ENCODE measurements at places on chromosomes 3 and 15. TPM values are rescaled to one million over a fixed set of nuclear protein-coding genes. Genes with fewer than 3 reads are reported as not detected.

DNA sequence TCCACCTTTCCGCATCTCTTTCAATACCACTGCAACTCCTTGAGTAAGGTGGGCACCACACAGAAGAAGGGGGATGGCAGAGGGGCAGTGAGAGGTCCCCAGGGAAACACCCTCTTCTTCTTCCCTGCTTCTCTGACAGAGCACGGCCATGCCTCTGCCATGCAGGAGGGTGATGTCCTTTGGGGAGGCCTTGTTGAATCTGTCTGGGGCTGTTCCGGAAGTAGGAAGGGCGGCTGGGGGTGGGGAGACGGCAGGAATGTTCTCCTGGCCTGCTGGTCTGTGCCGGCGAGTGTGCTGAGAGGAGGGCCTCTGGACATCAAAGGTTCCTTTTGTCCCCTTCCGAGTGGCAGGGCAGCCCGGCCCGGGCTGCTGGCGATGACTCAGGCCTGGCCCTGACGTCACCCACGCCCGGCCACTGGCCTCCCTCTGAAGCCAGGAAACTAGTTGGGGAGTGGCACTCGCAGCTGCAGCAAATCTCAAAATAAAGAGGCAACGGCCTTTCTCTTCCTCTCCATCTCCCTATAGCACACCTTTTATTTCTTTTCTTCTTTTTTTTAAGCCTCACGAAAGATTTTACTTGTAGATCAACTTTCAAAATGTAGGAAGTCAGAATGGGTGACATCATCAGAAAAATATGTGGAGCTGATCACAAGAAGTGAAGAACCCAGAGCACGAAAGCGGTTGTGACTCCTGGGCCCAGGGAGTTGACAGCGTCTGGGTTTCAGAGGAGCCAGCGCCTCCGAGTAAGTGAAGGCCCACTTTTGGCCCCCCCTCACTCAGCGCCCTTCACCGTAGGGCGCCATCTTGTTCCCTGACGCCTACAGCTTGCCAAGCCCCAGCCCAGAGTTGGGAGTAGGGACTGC, at the start of gene ZBTB38:
Gene ZBTB38, plus strand, starts transcription at position 443 of the 863 bp plus-strand sequence. CDS start 73,885 bp downstream, outside the sequence.
- DNase-seq = peak; percentile 88

DNA sequence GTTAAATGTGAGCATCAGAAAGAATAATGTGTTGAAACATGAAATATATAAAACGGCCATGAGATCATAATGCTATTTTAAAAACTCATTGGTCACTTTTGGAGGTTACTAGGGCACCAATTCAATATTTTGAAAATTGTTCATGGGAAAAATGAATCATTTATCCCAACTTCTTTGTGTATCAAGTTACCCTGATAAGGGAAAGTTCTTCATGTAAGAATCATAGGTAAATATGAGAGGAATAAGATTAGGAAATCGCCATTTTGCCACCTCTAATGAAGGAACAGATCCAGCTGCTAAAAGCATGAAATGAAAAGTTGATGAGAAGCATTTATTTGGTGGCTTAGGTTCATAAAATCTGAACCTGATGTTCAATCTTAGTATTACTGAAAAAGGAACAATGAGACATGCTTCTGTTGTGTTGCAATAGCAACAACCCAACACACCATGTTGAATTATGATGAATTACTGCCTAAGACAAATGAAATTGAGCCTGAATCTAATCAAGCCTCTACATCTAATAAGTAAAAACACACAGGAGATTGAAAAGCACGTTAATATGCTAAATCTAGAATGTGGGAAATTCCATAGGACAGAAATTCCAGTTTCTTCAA, 32.5 kb downstream of the ABHD5 start:
- DNase-seq = no peak

DNA sequence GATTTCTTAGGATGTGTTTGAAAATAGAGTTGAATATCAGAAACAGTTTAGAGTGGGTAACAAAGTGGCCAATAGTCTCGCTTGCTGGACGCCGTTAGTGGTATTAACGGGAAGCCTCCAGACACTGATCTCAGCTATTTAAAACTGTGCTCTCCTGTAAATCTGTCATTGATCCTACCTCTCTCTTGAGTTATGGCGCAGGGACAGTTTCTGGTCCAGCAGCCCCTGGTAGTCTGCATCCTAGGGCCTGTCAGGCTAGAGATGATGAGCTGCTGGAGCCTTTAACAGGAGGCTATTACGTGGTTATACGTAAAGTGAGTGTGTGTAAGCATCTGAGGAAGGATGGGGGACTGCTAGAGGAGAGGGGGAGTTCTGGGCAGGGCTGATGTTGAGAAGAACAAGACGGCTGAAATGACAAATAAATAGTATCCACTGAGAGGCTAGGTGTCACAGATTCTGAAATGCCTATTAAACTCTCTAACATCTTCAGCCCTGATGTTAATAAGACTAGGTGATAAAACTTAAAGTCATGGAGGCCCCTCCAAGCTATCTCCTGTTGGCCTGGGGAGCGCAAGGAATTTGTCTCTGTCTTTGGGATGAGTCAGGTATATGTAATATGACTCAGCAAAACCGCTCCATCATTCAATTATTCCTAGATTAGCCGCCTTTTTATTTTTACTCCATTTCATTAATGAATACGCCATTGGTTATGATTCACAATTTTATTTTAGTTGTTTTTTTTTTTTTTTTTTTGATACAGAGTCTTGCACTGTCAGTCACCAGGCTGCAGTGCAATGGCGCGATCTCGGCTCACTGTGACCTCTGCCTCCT, 155.7 kb downstream of the GREM1 start:
- DNase-seq = no peak

DNA sequence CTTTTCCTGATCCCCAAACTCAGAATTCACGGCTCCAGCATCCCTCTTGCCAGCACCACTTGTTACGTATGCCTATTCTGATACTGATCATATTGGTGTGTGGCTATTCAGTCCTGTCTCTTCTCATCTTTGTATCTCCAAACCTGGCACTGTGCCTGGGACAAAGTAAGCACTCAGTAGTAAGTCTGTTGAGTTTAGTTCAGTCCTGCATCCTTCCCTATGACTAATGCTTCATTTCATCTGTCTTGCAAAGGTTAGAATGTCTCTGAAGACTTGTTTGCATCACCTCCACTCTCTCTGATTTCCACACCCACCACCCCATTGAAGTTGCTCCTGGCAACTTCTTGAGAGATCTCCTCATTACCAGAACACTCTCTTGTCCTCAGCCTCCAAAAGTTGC, 80.3 kb downstream of the HMG20A start:
- DNase-seq = no peak

GRCh38 chr3:195956577-195956976, 48.2 kb upstream of the TNK2 start:
- DNase-seq = no peak

DNA sequence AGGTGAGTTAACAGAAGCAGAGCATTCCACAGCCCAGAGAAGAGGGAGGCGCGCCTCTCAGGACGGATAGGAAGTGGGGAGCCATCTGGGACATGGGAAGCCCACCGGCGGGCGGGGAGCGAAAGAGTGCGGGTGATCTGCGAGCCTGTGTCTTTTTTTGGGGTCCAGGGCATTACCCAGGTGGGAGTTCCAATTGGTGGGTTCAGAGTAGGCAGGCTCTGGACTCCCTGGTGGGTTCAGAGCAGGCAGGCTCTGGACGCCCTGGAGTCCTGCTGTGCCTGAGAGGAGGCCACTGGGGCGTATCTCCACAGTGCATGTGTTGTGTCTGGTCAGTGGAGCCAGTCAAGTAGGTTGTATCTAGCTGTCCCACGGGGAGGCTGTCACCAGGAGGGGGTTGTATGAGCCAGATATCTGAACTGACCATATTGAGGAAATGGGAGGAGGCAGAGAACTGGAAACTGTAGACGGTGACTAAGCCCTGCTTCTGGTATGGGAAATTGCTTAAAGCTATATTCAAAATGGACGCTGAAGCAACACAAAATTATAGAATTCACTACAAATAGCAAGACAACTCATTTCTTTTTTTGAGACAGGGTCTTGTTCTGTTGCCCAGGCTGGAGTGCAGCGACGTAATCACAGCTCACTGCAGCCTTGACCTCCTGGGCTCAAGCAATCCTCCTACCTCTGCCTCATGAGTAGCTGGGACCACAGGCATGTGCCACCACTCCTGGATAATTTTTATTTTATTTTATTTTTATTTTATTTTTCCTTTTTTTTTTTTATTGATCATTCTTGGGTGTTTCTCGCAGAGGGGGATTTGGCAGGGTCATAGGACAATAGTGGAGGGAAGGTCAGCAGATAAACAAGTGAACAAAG, 34.5 kb upstream of the CHST2 start:
- DNase-seq = no peak

DNA sequence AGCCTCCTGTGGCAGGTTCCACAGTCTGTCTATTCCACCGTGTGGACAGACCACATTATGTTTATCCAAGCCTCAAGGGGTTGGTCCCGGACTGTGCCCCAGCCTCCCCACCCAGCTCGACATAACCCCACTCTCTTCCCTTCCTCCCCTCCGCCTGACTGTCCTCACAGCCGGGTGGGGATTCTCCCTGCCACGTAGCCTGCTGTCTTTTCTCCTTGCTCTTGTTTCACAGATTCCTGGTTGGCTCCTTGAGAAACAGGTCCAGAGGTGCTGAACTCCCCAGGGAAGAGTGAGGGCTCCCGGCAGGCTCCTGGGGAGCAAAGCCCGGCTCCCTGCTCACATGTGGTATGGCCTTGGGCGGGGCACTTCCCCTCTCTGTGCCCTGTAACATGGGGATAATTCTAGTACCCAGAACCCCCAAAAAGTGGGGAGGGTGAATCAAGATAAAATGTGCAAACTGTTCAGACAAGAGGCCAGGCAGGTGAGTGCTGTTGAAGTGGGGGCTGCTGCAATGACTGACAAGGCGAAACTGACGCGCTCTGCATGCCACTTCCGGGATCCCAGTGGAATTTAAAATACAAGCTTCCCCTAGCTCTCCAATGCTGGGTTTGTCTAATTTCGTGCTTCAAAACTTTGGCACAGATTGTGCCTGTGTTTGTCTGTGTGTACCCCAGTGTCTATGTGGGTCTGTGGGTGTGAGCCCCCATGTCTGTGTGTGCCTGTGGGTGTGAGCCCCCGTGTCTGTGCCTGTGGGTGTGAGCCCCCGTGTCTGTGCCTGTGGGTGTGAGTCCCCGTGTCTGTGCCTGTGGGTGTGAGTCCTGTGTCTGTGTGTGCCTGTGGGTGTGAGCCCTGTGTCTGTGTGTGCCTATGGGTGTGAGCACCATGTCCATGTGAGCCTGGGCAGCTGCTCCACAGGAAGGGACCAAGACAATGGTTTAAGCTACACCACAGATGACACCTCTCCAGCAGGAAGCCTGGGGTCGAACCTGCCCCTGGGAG, 160.6 kb upstream of the IQSEC1 start:
- DNase-seq = no peak

DNA sequence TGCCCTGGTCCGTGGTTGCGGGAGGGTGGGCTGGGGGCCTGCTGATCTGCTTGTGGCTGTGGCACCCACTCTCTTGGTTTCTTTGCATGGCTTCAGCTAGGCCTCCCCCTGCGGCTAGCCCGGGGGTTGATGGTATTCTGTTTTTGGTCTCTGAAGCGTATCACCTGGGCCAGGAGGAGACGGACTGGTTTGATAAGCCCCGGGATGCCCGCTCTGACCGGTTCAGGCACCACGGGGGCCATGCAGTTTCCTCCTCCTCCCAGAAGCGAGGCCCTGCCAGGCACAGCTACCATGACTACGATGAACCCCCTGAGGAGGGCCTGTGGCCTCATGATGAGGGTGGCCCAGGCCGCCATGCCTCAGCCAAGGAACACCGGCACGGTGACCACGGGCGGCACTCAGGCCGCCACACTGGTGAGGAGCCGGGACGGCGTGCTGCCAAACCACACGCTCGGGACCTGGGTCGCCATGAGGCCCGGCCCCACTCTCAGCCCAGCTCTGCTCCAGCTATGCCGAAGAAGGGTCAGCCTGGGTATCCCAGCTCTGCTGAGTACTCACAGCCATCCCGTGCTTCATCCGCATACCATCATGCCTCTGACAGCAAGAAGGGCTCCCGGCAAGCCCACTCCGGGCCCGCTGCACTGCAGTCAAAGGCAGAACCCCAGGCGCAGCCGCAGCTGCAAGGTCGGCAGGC, 11.3 kb upstream of the APEH start:
- no peak for DNase-seq

DNA sequence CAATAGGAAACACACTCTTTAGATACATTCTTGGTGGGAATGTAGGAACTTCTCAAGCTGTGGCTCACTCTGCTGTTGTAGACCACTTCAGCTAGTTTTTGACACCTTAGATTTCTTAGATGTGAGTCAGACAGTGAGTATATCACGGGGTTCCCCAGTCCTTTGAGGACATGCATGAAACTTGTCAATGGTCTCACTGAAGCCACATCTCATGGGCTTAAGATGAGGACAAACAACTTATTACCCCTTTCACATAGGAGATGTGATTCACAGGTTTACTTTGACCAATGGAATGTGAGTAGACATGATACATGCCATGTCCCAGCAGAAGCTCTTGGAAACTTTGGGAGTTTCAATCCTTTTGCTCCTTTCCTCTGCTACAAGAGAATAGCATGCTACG, 325.5 kb downstream of the CHST2 start:
- no peak for DNase-seq

GRCh38 chr3:15787941-15788340, 9.8 kb downstream of the ANKRD28 start:
- DNase-seq = no peak

- no peak for DNase-seq
Observed at GRCh38 chr3:167437428-167438139, 36.3 kb downstream of the SERPINI2 start.

GRCh38 chr15:67685716-67686115, 139.6 kb upstream of the SKOR1 start:
- DNase-seq = no peak

DNA sequence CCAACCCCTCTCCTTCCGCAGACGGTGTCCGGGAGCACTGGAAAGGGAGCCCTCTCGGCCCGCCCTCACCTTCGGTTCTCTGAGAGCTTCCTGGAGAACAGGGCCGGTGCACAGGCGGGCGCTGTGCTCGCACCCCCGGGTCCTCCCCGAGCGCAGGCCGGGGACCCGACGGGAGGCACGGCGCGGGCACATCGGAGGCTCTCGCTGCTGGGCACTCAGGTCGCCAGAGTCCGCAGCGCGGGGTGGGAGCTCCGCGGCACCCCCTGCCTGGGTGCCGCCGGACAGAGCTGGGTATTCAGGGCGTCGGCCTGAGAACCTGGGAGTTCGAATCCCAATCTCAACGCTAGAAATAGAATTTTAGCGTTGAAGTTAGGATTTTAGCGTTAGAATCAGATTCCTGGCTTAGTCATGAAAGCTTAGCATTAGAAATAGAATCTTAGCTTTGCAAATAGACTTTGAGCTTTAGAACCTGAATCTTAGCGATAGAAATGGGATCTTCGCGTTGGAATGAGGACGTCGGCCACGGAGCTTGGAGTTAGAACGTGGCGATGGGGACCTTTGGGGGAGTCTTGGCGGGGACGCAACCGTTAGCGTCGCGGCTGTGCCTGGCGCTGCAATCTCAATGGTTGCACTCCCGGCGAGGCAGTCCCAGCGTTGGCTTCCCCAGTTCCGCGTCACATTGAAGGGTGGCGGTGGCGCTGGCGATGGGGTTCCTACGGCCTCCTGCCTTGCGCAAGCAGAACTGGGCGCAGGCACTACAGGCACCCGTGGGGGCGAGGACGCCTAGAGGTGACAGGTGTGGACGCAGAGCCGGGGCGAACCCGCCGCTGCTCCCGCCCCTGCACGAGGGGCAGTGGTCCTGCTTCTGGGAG, 549 bp downstream of the TRH start:
- peak; percentile 23 for DNase-seq

GRCh38 chr3:159513867-159514380, 474.7 kb upstream of the IL12A start:
- DNase-seq = no peak

- DNase-seq = no peak
Observed at GRCh38 chr3:196463478-196463756, 31.2 kb upstream of the UBXN7 start.

Gene LMCD1
- total RNA-seq = 72.9 TPM

Gene ZNF860
- 0.08 TPM for total RNA-seq

Gene OR5K3
- not detected for total RNA-seq

Gene RFT1
- total RNA-seq = 9.4 TPM
